Lung (tissue), 17 donors: ENCODE measurements at places on chromosomes 12 and 14.
A peak's percentile ranks its signal among the peaks of the same experiment; 100 is the strongest.

- DNase-seq: no peak
These were observed 6.7 kb upstream of the FBRSL1 start for GRCh38 chr12:132483208-132483607.

DNA sequence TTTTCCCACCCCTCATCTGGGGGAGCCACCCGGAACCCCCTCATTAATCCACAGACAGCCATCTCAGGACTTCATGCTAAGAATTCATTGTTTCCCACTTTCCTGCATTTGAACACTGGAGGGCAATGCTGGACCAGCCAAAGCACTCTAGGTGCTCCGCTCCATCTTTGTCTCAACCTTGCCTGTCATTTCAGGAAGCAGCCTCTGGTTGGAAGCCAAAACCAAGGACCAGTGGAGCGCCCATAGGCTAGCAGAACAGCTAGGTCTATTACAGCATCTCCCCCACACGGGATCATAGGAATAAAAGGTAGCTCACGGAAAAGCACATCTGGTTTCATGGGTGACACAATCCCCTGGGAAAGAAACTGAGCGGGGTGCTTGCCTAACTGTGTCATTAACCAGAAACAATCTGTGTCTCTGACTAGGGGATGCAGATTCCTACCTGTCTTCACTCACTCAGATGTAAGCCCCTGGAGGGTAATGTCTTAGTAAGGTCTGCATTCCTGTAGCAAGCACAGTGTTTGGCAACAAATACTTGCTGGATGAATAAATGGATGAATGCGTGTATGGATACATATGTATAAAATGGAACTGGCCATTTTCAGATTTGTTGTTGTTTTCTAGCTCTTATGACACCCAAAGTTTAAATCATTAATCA, 197.0 kb downstream of the DAD1 start:
- DNase-seq: peak; percentile 77

GRCh38 chr14:71773898-71774481, 158.2 kb upstream of the RGS6 start:
- DNase-seq: no peak

DNA sequence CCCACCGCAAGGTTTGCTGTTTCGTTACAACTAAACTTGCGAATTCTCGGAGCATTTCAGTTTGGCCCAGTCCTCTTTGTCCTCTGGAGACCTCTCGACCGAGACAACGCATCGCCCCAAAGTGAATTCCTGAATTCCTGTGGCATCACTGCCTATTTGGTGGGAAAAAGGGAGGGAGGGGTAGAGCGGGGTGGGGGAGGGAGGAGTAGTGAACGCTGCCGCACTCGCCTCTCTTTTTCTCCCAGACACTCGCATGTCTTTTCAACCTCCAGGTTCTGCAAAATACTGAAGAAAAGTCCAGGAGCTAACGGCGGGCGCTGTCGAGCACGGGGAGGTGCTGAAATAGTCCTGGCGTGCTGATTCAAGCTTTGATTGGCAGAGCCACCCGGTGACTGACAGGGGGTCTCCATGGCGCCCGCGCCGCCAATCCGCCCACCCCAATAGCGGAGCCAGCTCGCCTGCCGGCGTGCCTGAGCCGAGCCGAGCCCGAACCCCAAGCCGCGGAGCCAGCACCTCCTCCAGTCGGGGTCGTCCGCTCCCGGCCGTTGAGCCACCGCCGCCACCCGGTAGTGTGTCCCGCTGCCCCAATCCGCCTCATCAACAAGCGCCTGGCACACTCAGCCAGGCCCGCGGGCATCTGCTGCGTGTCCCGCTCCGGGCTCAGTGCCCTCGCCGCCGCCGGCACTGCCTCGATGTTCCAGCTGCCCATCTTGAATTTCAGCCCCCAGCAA, at the start of gene SIX6:
TSS of gene SIX6 (plus strand) at position 440 of the 731 bp plus-strand sequence. CDS start at position 693, 253 bp downstream.
- DNase-seq: peak; percentile 44

- DNase-seq: no peak
These were observed 720 bp upstream of the FGF6 start for GRCh38 chr12:4446335-4446734.

DNA sequence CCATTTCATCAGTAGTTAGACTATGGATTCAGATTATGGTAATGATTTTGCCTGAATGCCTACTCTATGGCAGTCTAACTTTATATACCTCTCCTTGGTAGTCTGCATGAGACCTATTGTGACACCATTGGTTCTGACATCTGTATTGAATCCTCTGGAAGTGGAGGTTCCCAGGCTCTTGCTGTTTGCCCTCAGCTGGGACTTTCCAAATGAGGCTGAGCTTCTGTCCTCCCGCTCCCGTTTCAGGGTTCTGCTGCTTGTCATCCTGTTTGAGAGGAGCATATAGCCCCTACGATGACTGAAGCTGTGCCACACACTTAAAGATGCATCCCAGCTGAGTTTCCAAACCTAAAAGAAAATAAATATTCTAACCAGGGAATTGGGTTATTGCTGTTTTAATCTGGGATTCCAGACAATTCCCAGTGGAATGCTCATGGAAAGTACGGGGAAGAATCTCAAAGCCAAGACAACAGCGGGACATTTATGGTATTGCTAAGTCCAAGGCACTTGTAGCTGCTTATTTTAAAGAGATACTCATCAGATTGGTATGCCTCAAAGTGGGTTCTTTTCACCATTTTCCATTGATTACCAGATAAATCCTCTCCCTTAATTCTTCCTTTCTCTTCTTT, 105.9 kb downstream of the ETV6 start:
- DNase-seq: no peak

DNA sequence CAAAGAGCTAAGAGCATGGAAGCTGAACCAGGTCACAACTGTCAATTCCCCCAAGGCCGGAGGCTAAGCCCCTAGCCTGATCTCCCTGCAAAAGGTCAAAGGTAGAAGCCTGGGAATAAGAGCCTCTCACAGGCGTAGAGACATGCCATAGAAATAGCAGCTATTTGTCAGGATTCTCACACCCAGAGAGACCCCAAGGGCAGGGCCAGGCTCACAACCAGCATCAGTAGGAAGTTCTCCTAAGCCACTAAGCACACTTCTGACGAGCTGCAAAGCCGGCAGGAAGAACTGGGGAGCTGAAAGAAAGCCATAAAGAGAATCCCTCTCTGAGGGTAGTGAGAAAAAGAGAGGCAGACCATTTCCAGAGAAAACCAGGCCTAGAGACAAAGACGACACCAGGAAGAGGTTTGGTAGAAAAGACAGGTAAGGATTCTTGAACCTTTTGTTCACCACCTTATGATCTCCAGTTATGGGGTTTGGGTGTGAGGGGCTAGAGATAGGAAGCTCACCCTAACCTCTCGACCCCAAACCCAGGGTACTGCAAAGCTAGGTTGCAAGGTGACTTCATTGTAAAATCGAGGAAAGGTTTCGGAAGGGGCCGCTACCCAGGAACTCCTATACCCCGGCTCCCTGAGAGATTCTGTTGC, 1.0 kb downstream of the SMARCC2 start:
- peak; percentile 31 for DNase-seq

DNA sequence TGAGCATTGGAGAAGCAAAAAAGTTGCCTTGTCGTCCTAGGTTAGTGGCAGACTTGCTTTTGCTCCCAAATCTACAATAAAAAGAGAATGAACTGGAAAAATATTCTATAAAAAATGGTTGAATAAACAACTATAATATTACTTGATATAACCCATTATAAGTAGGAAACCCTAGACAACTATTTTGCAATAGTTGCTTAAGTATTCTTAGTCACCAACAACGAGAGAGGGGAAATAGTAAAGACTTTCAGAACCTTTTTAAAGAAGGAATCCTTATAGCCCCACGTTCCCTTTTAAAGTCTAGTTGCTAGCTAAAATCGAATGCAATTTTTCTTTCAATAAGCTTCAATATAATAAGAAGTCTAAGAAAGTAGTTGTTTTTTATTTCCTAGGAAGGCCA, 17.5 kb downstream of the AQP6 start:
- no peak for DNase-seq

DNA sequence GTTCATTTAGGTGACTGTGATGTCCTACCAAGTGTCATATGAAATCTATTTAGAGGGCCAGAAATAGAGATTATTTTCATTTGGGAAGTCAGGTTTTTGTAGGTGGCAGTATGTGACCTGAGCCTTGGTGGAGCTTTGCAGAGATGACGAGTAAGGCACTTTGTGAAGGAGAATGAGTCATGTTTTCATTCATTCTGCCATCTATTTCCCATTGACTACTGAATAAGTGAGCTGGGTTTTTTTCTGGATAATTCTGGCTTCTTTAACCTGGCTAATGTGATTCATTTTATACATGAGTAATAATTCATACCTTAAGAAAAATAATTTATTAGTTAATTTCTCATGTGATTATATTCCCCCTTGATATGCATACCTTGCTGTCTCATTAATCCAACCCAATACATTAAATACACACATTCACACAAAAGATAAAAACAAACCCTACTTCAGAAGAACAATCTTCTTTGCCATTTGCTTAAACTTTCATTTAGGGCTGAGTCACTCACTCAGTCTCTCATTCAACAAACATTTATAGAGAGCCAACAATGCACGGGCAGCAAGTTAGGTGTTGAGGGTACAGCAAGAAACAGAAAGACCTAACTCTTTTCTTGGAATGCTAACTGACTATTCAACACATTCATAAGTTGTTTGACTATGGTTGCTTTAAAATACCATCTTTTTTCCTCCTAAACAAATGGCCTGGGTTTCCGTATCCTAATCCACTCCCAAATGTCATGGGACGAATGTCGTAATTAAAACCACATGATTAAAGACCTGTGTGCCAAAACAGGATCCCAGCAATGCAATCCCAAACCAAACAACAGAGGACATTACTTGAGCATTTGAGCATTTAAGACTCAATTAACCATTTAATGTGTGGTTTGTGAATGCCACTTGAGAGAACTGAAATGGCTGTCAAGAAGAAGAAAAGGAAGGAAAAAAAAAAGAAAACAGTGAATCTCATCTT, 78.0 kb downstream of the KITLG start:
- DNase-seq: no peak

GRCh38 chr14:22925513-22925912, 3.7 kb downstream of the PRMT5 start:
- DNase-seq: no peak

- DNase-seq: no peak
These were observed 38.7 kb upstream of the LYZ start for GRCh38 chr12:69309461-69309860.

- no peak for DNase-seq
These were observed 2.7 kb downstream of the MED13L start for GRCh38 chr12:116274551-116275375.

- peak; percentile 51 for DNase-seq
These were observed 16.7 kb upstream of the MAP1LC3B2 start for GRCh38 chr12:116542345-116542956.

GRCh38 chr12:38919191-38919590, 13.8 kb upstream of the CPNE8 start:
- DNase-seq: no peak

DNA sequence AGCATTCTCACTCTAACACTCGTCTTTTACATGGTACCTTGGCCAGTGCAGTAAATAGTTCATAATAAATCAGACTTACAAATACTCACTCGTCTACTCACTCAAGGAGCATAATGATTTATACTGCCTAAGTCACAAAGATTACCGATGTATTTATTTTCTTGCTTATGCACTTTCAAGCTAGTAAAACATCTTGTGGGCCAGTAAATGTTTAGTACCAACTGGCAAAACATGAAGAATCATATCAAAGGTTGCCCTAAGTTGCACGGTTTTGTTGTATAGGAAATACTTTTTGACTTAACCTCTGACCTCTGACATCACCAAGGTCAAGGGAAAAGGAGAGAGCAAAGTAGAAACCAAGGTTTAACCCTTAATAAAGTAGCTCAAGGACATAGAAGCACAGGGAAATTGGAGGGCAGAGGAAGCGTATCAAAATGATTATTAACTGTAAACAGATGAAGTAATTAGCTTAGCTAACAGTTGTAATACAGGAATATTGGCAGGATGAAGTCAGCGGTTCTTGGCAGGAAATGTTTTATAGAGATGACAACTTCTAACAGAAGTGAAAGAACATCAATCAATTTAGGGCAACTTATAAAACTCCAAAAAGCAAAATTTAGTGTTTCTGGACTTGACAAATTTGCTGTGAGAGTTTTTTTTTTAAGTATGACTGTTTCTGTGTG, 131.9 kb downstream of the HMGA2 start:
- DNase-seq: peak; percentile 73

- no peak for DNase-seq
These were observed 263.8 kb upstream of the DIO2 start for GRCh38 chr14:80475074-80475473.

GRCh38 chr12:8827551-8828256, 5.3 kb downstream of the A2ML1 start:
- no peak for DNase-seq

DNA sequence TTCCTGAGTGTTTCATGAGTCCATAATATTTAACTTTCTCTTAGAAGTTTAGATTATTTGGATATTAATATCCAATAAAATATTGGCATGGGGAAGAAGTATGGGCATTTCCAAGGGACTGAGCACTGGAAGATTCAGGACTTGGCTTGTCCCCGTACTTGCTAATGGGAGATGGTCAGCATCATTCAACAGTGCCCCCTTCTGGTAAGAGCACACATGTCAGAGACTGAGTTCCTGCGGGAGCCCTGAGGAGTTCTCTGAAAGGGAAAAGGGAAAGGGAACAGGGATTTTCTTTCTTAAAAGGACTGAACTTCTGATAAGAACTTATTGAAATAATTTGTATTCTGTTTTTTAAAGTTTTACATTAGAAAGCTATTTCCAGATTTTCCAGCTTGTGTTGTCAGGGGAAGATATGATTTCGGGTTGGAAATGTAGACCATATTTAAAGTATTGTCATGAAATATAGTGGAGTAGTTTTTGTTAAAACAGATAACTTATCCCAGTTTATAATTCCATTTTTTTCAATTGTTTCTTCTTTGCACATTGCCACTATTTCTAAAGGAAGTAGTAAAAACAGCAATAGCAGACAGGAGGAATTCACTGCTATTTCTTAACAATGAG, 59.8 kb upstream of the C12orf71 start:
- DNase-seq: peak; percentile 76

- no peak for DNase-seq
These were observed 6.2 kb downstream of the NCOR2 start for GRCh38 chr12:124561231-124561630.

DNA sequence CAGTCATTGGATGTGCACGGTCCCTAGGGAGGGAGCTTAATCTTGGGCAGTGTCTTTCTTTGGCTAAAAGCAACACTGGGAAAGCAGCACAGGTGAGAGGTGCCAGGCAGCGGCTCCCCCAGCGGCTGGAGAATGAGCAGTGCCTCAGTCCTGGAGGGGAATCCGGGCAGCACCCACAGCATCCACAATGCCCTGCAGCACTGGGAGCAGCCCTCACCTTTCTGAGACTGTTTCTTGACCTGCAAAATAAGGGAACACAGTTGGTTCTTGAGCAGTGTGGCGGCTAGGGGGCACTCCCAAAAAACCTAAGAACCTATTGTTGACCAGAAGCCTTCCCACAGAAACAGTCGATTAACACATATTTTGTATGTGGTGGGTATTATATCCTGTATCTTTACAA, 75.8 kb downstream of the SINHCAF start:
- no peak for DNase-seq
